ENCODE measurements at places on chromosomes 1 and 21.

DNA sequence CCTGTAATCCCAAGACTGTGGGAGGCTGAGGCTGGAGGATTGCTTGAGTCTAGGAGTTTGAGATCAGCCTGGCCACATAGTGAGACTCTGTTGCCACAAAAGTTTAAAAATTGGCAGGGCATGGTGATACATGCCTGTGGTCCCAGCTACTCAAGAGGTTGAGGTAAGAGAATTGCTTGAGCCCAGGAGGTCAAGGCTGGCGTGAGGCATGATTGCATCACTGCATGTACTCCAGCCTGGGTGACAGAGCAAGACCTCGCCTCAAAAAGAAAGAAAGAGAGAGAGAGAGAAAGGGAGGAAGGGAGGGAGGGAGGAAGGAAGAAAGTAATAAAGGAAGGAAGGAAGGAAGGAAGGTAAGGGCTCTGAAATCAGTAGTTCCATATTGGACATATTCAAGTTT lies 25.0 kb downstream of the GLUL start:
- DNase-seq: no peak

GRCh38 chr1:118660769-118661168 lies 327.4 kb downstream of the TBX15 start:
- no peak for DNase-seq

- no peak for DNase-seq
These were observed 74.8 kb downstream of the MORN1 start for GRCh38 chr1:2316451-2316961.

DNA sequence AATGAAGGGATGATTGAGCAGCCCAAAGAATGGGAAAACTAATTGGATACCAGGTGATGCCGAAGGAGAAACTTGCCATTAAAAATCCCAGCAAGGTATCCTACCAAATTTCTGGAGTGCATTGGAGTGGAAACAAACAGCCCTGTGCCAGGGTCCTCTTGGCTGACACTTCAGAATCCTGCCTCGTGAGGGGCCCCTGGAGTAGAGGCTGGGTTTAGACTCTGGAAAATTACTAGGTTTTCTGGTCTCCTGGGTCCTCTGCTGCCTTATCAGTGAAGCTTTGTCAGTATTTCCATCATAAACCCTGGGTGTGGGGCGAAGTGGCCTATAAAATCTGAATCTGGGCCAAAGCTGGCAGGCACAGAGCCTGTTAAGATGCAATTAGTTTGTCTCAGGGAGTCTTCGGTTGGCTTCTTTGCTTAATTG lies 289.2 kb upstream of the USP24 start:
- no peak for DNase-seq
